ENCODE measurements at places on chromosomes 6 and 20.
A peak's percentile ranks its signal among the peaks of the same experiment; 100 is the strongest.

DNA sequence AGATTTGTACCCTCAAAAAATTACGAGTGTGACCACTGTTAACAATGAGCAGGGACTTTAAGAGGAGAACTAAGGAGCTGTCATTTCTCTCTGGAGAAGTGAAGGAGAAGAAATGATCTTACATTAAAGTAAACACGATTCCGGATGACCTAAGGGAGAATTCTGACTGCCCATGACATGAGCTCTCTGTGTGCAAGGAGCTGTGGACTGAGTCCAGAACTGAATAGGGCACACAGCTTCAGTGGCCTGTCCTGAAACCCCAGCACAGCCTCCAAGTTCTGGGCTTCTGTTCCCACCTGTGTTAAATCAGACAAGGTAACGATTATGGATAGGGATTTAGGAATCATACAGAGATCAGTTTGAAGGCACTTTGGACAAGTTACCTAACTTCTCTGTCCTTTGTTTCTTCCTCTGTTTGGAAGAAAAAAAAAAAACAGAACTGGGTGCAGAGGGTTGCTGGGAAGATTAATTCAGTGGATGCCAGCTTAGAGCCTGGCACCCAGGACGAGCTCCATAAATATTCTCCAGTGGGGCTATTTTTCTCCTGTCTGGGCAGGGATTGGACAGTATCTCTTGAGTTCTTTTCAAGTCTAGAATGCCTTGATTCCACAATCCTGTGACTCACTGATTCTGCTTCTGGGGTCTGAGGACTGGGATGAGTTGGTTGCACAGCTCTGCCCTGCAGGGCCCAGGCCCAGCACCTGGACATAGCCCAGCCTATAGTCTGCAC, 65.7 kb downstream of the MRPL14 start:
- DNase-seq, result peak; percentile 83

DNA sequence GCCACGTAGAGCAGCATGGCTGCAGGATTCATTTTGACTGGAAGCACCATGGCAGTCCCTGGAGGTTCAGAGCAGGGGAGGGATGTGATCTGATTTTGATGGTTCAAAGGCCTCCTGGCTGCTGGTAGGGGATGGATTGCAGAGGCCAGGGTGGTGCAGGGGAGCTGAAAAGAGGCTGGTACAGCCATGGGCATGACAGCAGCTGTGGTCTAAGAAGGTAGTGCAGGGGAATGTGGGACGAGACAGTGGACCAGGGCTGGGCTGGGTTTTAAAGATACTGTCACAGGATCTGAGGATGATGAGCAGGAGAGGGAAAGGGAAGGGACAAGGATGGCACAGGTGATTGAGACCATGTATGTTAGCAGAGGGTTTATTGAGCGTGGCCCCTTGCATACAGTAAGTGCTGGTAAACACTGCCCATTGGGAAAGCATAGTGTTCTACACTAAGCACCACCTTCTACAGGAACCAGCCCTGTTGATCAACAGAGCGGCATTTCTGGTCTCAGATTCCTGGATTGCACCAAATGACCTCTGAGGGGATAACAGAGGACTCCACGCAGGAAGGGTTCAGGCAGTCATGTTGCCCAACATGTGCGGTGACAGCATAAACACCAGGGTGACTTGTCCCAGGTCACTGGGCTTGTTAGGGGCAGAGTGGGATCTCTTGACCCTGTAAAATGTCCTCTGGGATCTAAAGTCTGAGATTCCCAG, 14.5 kb upstream of the SIRPA start:
- no peak for DNase-seq

- DNase-seq, result peak; percentile 93
Measured at GRCh38 chr20:1324598-1325172, 4.3 kb downstream of the SDCBP2 start.

DNA sequence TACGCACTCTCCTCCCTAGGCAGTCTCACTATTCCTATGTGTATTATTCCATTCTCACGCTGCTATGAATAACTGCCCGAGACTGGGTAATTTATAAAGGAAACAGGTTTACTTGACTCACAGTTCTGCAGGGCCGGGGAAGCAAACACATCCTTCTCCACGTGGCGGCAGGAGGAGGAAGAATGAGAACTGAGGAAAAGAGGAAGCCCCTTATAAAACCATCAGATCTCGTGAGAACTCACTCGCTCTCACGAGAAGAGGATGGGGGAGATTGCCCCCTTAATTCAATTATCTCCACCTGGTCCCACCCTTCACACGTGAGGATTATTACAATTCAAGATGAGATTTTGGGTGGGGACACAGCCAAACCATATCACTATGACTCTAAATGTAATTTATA, 61.9 kb downstream of the ECT2L start:
- no peak for DNase-seq

DNA sequence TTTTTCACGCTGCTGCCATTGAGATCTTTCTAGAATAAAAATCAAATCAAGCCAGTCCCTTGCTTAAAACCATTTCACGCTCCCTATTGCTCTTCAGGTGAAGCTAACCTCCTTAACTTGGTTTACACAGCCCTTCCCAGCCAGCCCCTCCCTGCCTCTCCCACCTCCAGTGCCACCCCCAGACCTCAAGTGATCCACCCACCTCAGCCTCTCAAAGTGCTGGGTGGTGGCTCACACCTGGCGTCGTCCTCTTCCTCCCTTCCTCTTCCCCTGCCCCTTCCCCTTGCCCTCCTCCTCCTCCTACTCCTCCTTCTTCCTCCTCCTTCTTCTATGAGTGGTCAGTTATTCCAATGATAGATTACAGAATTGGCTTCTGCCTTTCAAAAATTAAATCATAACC, 42.9 kb downstream of the FAM209B start:
- no peak for DNase-seq

- DNase-seq, result no peak
Measured at GRCh38 chr6:53172468-53172803, 23.8 kb upstream of the GCM1 start.

DNA sequence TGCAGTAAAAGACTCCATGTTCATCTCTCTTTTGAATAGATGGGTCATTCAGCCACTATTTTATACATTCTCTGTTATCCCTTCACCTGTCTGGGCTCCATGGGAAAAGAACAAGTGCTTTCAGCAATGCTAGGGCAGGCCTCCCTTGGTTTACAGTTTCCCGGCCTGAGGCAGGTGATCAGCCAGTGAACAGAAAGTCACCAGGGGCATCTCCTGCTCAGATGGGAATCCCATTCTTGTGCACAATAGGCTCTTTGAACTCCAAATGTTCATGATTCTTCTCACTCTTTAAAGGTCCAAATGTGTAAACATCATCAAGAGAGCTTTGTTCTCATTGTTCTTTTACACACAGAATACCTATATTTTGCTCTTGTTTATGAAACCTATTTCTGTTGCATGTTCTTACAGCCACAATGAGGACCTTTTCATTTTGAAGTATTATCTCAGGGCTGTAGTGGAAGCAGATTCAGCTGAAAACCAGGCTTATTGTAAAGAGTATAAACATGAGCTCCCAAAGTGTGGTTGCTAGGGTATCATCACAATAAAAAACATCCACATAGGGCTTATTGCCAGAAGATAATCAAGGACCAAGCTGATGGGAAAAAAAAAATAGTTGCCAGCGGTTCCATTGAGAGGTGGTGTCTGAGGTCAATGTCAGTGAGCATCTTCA, 267.1 kb upstream of the SGK1 start:
- DNase-seq, result peak; percentile 68

DNA sequence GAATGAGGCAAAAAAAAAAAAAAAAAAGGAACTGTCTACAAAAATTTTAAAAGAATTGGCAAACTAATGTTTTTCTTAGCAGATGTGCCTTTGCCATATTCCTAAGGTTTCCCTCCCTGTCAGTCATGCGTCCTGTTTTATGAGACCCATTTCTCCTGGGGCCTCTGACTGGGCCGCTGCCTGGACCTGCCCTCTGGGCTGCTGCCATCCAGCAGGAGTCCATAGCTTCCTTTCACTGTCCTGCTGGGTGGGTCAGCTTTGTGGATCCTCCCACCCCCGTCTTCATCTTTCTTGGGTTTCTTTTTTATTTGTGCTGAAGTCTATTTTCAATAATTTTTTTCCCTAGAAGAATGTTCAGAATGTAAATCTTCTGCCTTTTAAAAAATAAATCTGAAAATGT, 110.8 kb upstream of the SCP2D1 start:
- no peak for DNase-seq

DNA sequence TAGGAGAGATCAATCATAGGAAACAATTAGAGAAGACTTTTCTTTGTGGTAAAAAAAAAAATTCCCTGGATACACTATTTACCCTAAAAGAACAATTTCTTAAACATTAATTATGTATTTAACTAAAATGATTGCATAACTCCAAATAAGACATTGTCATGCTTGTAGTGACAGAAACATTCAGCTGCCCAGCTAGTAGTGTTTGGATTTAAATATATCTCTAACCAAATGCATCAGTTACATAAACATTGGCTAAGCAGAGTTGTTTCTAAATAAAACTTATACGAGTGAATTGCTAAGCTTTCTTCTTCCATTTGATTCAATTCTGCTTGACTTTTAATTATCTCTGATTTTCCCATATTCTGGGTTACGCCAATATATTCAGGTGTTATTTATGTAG, 23.7 kb downstream of the MLIP start:
- peak; percentile 18 for DNase-seq

All from mesenchymal stem cell (in vitro differentiated cells and primary cell).